Karpas-422 (cell line): ENCODE measurements at places on chromosomes 5 and 9. TPM values are rescaled to one million over a fixed set of nuclear protein-coding genes. Genes with fewer than 3 reads are reported as not detected.
A peak's percentile ranks its signal among the peaks of the same experiment; 100 is the strongest.

DNAI1 gene
- 1.6 and 3.4 TPM in 2 replicates for total RNA-seq

ETF1 gene
- 52.1 and 100 TPM in 2 replicates for total RNA-seq

GABRB2 gene
- not detected in 2 replicates for total RNA-seq

PLPP6 gene
- 8.9 and 13.1 TPM in 2 replicates for total RNA-seq

SEC24A gene
- total RNA-seq, result 5.2 and 25.8 TPM in 2 replicates

ADAMTS13 gene
- total RNA-seq, result 0.34 and 1.3 TPM in 2 replicates

SCGB3A2 gene
- not detected in 2 replicates for total RNA-seq

OR1B1 gene
- not detected in 2 replicates for total RNA-seq

PCDHA9 gene
- total RNA-seq, result not detected in 2 replicates

UCK1 gene
- total RNA-seq, result 8.0 and 23.5 TPM in 2 replicates

TEK gene
- not detected in 2 replicates for total RNA-seq

TRIM36 gene
- total RNA-seq, result 2.5 and 4.1 TPM in 2 replicates

DNA sequence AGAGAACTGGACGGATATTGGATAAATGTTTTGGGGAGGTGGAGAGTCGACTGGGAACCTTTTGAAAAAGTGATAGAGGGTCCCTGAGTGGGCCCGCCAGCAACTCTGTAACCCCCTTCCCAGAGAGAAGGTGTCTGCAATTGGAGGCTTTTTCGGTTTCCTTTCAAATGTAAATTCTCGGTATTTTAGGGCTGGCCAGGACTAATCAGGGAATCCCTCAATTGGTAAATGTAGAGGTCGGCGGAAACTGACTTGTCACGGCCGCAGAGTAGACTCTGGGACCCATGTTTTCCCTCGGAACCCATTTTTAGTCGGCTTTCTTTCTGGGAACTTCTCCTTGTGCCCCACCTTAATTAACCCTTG is 524 bp downstream of the CCNB1 start:
- H3K27me3 ChIP-seq, result no peaks in the 10 kb centered on the region
- DNase-seq, result no peak
- H3K4me1 ChIP-seq, result peaks cover 22% of the 10 kb centered on the region
- H3K36me3 ChIP-seq, result peaks cover 34% of the 10 kb centered on the region

GRCh38 chr9:134474055-134474370 is 147.8 kb downstream of the RXRA start:
- no peak overlapping the region for H3K4me3 ChIP-seq
- H3K27ac ChIP-seq, result no peak overlapping the region
- no peaks in the 10 kb centered on the region for H3K27me3 ChIP-seq
- no peaks in the 10 kb centered on the region for H3K4me1 ChIP-seq

- H3K27ac ChIP-seq, result peak overlapping the region; percentile 95
- peak; percentile 61 for DNase-seq
- H3K36me3 ChIP-seq, result no peaks in the 10 kb centered on the region
- peaks cover 81% of the 10 kb centered on the region for H3K4me1 ChIP-seq
- peak overlapping the region; percentile 56 for H3K4me3 ChIP-seq
These were observed 40.9 kb downstream of the ZNF608 start for GRCh38 chr5:124705577-124705976.

DNA sequence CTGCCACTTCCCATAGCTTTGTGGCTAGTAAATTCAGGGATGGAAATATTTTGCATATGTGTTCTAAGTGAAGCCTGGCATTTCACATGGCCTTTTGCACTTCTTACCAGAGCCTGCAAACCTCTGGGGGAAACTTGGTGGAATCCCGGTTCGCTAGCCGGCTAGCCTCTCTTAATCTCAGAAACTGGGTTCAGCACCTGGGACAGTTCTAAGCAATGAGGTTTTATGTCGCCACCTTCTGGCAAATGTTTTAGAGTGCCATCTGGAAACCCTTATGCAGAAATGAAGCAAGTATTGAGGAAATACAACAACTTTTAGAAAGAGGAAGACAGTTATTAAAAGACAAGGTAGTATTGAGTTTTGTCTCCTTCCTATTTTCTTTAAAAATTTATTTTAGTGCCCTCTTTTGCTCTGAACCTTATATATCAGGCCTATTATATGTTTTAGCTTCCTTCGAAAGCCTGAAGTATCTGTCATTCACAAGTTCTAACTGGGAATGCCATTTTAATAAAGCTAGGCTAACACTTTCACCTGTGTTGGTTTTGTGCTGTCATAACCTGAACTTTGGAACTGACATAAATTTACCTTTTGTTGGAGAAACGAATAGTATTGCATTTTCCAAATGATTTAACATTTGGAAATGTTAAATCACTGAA is 963 bp upstream of the HTR1A start:
- DNase-seq, result peak; percentile 86
- no peak overlapping the region for H3K27ac ChIP-seq
- no peaks in the 10 kb centered on the region for H3K4me1 ChIP-seq
- no peaks in the 10 kb centered on the region for H3K27me3 ChIP-seq
- no peaks in the 10 kb centered on the region for H3K36me3 ChIP-seq

GRCh38 chr5:132193165-132193694 is 34.4 kb downstream of the P4HA2 start:
- DNase-seq, result no peak
- no peak overlapping the region for H3K4me3 ChIP-seq
- H3K27me3 ChIP-seq, result no peaks in the 10 kb centered on the region
- H3K36me3 ChIP-seq, result no peaks in the 10 kb centered on the region

- no peak overlapping the region for H3K27ac ChIP-seq
- no peak overlapping the region for H3K4me3 ChIP-seq
- peaks cover 3% of the 10 kb centered on the region for H3K4me1 ChIP-seq
- H3K27me3 ChIP-seq, result no peaks in the 10 kb centered on the region
- H3K36me3 ChIP-seq, result no peaks in the 10 kb centered on the region
- DNase-seq, result no peak
These were observed 66.6 kb upstream of the IFNK start for GRCh38 chr9:27457445-27457844.

- H3K4me1 ChIP-seq, result peaks cover 49% of the 10 kb centered on the region
- no peak overlapping the region for H3K27ac ChIP-seq
- DNase-seq, result no peak
- peaks cover 26% of the 10 kb centered on the region for H3K36me3 ChIP-seq
- H3K27me3 ChIP-seq, result no peaks in the 10 kb centered on the region
- H3K4me3 ChIP-seq, result no peak overlapping the region
These were observed 16.4 kb upstream of the ANXA6 start for GRCh38 chr5:151173711-151174611.

GRCh38 chr9:125446561-125447094 is 185.0 kb downstream of the GAPVD1 start:
- peak; percentile 96 for DNase-seq
- peak overlapping the region; percentile 80 for H3K27ac ChIP-seq
- no peaks in the 10 kb centered on the region for H3K36me3 ChIP-seq
- H3K4me3 ChIP-seq, result peak overlapping the region; percentile 38
- no peaks in the 10 kb centered on the region for H3K27me3 ChIP-seq
- peaks cover 38% of the 10 kb centered on the region for H3K4me1 ChIP-seq

GRCh38 chr5:180467028-180467975 is 26.9 kb upstream of the CNOT6 start:
- H3K36me3 ChIP-seq, result no peaks in the 10 kb centered on the region
- DNase-seq, result no peak
- H3K27ac ChIP-seq, result no peak overlapping the region
- H3K4me1 ChIP-seq, result no peaks in the 10 kb centered on the region

DNA sequence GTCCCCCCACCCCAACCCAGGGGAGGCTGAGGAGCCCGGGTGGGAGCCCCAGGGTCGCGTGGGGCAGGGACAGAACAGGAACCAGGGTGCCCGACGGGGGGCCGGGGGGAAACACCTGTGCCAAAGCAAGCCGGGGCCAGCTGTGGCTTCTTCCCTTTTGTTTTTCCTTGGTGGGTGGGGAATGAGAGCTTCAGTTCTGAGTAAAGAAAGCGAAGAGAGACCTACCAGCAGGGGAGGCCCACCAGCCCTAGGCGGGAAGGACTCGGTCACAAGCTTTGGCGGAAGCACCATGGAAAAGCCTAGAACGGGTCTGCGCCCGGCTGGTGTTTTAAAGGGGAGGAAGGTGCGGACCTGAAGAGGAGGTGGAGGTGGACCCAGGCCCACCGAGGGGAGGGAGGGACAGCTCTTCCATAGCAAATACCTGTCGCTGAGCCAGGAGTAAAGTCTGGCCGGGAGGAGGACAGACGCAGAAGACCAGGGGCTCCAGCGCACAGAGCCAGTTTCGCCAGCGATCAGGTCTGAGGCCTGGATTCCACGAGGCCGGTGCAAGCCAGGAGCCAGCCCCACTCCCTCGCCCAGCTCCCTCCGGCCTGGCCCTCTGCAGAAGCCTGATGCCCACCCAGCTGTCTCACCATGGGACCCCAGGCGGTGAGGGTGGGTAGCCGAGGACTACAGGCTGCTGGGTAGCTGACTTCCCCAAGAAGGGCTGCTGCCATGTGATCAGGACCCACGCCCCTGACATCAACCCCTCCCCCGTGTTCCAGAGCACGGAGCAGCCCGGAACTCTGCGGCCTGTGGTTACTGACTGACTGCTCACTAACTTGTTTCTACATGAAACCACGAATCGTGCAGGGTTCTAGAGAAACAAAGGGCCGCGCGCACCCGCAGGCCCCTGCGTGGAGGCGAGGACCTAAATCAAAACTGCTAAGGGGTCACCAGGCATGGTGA is 849 bp upstream of the MGAT1 start:
- H3K36me3 ChIP-seq, result no peaks in the 10 kb centered on the region
- no peaks in the 10 kb centered on the region for H3K27me3 ChIP-seq
- H3K4me3 ChIP-seq, result peak overlapping the region; percentile 87
- H3K27ac ChIP-seq, result peak overlapping the region; percentile 21; the same call in 1 of the 2 replicates
- peaks cover 65% of the 10 kb centered on the region for H3K4me1 ChIP-seq
- DNase-seq, result peak; percentile 60

DNA sequence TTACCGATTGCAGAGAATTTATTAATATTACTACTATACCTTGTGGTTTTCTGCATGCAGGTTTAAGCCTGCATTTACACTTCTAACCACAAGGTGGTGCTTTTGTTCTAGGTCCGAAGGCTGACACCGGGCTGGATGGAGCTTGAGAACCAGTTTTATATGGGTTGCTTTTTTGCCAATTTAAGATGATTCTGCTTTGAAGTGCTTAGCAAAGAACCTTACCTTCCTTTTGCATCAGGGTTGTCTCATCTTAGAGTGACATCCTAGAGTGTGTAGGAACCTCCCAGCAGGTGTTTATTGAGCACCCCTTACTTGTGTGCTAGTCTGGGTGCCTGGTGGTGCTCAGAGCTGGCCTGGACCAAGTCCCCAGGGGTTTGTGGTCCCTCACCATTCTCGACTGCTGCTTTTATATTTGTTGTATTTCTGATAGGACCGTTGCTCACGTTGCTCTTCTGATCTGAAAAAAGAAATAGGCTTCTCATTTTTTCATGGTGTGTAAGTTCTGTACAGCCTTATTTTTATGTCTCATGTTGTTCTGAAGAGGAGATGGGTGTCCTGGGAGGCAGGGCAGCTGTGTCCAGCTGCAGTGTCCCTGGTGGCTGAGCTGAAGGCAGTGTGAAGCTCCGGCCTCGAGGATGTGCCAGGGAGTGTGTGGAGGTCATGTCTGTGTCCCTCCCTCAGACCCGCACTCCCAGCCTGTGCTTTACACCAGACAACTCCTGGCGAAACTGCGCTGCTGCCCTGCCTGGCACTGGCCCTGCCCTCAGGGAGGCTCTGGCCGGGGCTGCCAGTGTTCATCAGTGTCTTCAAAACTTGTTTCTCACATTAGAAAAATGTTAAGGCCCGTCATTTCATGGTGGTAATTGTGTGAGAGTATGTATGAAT is 54.3 kb downstream of the EHMT1 start:
- H3K4me1 ChIP-seq, result peaks cover 21% of the 10 kb centered on the region
- no peaks in the 10 kb centered on the region for H3K27me3 ChIP-seq
- no peak overlapping the region for H3K4me3 ChIP-seq
- peak overlapping the region; percentile 12; the same call in 1 of the 2 replicates for H3K27ac ChIP-seq

DNA sequence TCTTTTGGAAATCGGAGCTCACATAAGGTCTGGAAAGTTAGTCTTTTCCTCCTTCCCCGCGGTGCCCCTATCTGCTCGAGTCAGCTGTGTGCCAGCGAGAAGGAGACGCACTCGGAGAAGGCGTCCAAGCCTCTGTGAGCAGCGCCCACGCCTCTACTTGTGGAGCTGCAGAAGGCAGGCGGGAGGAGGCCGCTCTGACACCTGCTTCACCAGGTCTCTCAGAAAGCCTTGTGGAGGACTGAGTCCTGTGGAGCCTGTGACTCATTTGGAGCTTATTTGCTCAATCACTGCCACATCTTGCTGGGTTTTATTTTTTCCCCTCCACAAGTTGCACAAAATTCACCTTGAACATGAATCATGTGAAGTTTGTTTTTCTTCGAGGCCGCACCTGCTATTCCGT is 117.5 kb downstream of the IRX2 start:
- no peaks in the 10 kb centered on the region for H3K36me3 ChIP-seq
- no peak for DNase-seq
- H3K4me3 ChIP-seq, result no peak overlapping the region
- H3K27me3 ChIP-seq, result no peaks in the 10 kb centered on the region; the same call in 1 of the 2 replicates
- no peak overlapping the region for H3K27ac ChIP-seq
- H3K4me1 ChIP-seq, result no peaks in the 10 kb centered on the region

- peaks cover 38% of the 10 kb centered on the region for H3K4me1 ChIP-seq
- H3K36me3 ChIP-seq, result no peaks in the 10 kb centered on the region
- no peaks in the 10 kb centered on the region for H3K27me3 ChIP-seq
- DNase-seq, result no peak
- H3K4me3 ChIP-seq, result no peak overlapping the region
These were observed 82.6 kb upstream of the EQTN start for GRCh38 chr9:27379311-27380251.

DNA sequence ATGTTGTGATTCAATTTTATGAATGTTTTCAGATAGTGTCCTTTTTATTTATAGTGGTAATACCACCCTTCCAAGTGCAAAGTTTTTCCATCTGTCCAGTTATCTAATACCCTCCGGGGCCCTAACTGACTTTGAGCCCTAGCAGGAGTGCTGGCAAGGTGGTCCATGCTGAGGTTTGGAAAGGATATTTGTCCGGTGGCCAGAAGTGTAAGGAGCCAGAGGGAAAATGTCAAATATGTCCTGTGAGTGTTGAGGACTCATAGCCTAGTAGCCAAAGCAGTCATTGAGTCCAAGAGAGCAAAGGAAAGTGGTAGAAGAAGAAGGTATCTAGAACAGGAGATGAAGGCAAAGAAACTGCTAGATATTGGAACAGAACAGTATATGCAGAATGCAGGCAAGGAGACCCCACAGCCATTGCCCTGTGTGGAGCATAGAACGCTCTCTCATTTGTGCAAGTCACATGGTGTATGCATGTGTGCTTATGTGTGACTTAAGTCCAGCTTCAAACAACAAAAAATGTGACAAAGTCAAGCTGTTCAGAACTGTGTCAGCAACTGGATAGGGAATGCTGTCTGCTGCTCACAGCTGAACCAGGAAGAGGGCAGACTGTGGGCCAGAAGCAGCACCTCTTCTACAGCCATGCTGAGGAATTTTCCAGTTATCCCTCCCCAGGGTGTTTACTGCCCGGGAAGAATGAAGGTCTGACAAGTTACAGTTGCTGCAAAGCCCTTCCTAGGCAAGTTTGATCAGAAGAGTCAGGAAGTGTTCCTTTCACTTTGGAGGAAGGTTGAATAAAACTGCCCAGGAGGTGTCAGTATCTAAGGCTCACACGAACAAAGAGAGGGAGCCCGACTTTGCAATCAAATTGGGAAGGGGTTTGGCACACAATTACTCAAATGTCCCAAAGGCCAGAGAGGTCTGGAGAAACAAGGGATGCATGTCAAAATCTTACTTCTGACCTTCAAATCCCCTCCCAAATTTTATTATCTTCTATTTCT is 463.3 kb upstream of the DMAC1 start:
- H3K36me3 ChIP-seq, result no peaks in the 10 kb centered on the region
- H3K4me3 ChIP-seq, result no peak overlapping the region
- H3K27ac ChIP-seq, result no peak overlapping the region
- no peaks in the 10 kb centered on the region for H3K4me1 ChIP-seq
